ENCODE measurements at places on chromosomes 16 and 17.

- DNase-seq: no peak
Measured at GRCh38 chr16:87032554-87032953, 284.6 kb downstream of the C16orf95 start.

DNA sequence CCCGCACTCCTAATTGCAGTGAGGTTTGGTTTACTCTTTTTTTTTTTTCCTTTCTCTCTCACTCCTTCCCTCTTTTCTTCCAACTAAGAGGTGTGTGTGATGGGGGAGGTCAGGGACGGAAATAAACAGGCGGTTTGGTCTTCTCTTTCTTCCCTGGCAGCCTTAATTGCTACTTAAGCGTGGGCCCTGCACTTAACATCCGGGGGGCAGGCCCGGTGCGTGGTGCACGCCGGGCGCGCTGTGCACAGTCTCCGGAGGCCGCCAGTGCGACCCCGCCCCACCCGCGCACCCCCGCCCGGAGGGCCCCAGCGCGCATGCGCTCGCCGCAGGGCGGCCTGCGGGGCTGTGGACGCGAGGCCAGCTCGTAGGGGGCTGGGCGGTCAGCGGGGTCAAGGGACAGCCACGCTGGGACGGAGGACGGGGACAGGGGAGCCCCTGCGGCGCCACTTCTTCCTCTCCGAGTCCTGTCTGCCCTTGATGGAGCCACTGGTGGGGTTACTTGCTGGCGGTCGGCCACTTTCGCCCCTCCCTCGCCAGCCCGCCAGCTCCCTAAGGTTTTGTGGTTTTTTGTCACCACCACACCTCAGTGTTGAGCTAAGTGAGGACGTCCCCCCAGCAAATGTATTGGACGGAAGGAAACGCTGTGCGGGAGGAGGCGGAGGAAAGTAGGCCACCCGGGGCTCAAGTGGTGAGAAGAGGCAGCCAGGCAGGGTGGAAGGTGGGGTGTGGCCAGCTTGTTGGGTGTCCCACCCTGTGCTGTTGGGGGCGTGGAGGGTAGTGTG lies 120.9 kb downstream of the MRM1 start:
- peak; percentile 91 for DNase-seq

DNA sequence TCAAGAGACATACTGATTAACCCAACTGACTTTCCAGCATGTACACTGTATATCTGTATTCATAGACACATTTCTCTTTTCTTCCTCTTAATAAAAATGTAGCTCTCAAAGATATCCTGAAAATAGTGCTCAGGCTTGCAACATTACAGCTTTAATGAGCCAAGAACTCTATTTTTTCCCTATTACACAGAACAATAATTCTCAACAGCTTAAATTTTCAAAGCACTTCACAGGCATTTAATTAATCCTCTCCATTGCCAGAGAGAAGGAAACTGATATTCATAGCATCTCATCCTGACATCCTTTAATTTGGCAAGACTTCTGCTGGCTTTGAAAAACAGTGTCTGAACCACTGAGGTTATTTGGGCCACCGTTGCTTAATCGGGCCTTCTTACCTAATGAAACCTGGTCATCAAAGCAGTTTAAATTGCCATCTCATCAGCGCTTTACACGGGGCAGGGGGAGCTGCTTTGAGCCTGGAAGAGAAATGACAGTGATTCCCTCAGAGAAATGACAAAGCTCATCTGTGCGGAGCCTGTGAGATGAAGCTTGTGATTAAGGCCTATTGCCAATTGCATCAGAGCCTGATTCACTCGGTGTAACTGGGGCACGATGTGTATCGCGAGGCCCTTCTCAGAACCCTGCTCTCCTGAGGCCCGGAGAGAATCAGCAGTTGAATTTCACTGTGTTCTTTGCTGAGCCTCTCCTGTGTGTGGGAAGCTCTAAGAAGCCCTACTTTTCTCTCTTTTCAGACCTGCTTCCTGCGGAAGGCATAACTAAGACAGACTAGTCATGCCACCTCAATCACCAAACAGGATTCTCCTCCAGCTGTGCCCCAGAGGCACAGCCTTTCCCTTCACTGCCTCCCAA lies 8.5 kb upstream of the SIAH1 start:
- DNase-seq: no peak

- DNase-seq: no peak
Measured at GRCh38 chr17:62925267-62925836, 40.7 kb upstream of the TANC2 start.

DNA sequence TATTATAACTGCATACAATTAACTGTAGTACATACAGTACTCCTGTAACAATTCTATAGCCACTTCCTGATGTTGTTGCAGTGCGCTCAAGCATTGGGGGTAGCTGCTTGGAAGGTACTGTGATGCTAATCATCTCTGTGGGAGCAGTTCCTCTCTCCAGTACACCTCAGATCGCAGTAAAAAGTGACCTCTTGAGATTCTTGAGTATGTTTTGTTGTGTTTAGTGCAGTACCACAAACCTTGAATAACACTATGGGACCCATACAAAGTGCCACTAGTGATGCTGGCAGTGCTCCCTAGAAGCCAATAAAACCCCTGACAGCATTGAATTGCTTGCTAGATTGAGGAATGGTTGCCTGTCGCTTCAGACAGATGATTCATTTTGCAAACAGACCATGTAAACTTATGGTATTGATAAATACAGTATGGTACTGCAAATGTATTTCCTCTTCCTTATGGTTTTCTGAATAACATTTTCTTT lies 193.0 kb downstream of the SPECC1 start:
- no peak for DNase-seq

- no peak for DNase-seq
Measured at GRCh38 chr17:77366558-77367245, 225.9 kb downstream of the SEC14L1 start.

DNA sequence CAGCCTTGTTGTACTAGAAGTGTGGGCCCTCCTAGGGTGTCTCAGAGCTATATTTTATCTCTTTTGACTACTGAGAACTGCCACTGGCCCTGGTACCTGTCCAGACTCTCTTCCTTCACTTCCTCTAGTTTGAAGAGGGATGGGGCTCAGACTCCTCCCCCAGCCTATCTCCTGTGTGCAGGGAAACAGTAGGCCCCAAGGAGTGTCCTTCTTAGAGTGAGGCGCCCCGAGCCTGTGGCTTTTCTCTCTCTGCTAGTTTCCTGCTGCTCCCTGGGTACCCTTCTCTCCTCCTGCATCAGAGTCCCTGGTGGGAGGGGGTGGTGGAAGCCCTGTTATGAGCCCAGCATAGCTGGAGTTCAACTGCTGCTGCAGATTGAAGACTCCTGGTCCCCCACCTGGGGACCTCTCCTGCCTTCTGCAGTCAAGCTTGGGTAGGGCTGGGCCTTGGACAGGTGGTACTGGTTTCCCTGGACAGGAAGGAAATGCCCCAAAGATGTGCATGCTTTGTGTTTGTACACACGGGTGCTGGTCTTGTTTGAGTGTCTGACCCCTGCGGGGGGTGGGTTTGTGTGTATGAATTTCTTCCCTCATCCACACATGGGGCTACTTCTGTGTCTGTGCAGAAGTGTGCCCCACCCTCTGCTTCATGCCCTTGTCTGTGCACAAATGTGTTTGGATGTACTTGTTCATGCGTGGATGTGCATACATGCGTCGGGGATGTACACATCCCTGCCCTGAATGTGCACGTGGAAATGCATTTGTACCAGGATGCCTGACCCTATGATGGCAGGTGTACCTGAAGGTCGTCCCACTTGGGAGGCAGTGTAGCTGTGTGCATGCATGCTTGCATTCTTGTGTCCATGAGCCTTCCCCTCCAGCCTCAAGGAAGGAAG lies 6.9 kb downstream of the RARA start:
- peak; percentile 63 for DNase-seq

- DNase-seq: no peak
Measured at GRCh38 chr17:14701886-14702285, 401.0 kb downstream of the HS3ST3B1 start.

DNA sequence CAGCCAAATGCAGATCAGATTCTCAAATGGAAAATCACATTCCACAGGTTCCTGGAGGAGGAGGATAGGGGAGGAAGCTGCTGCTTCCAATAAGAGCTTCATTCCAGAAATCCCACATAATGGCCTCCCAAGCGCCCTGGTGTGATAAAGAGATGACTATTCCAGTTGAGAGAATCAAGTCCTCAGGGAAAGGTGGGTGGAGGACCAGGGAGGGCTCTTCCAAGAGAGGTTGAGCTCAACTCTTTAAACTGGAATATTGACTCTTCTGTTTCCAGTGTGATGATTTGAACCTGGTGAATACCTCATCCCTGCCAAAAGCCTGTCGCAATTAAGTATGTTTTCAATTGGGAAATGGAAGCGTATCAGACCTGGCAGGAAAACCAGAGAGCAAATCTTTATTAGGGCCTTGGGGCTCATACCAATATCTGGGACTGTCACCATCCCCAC lies 81.4 kb upstream of the DYNLRB2 start:
- DNase-seq: no peak

DNA sequence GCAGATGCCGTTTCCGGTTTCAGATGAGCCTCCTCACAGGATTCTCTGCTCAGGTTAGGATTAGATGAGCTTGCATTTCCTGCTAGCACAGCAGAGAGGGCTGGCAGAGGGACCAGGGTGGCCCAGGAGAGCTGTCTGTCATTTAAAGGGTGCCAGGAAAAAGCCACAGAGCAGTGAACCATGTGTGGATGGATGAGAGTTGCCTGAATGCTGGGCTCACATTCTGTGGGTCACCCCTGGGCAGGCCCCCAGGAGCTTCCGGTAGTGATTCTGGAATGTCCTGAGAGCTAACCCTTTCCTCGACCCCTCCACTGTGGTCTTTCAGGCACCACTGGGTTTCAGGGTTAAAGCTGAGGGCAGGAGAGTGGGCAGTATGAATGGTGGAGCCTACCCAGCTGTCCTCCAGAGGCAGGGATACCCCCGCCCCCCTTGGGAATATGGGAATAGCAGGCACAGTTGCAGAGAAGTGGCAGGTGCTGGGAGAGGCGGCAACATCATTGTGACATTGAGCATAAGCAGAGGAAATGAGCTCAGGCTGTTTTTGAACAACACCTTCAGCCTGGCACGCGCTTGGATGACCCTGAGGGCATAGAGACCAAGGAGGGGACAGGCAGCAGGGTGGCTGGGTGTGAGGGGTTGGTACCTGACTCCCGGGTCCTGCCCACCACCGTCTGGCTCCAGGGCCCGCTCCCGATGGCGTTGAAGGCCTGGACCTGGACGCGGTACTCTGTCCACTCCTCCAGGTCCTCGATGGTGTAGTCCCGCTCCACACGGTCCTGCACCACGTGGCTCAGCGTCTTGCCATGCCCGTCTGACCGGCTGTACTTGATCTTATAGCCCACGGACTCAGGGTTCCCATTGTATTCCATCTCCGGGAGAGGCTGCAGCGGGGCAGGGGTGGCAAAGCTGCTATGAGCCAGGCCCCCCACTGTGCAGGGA lies 83.0 kb upstream of the CDC42EP4 start:
- no peak for DNase-seq

GRCh38 chr17:75572713-75573539 lies 14.7 kb upstream of the MYO15B start:
- DNase-seq: no peak

GRCh38 chr16:58389724-58390123 lies 2.5 kb upstream of the GINS3 start:
- DNase-seq: no peak

DNA sequence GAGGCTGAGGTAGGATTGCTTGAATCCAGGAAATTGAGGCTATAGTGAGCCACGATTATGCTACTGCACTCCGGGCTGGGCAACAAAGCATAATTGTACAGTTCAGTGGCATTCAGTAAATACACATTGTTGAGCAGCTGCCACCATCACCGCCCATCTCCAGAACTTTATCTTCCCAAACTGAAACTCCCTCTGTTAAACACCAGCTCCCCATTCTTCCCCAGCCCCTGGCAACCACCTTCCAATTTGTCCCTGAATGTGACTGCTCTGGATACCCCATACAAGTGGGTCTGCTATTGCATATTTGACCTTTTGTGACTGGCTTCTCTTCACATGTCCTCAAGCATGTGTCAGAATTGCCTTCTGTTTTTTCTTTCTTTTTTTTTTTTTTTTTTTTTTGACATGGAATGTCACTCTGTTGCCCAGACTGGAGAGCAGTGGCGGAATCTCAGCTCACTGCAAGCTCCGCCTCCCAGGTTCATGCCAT lies 2.9 kb downstream of the RPL38 start:
- no peak for DNase-seq

DNA sequence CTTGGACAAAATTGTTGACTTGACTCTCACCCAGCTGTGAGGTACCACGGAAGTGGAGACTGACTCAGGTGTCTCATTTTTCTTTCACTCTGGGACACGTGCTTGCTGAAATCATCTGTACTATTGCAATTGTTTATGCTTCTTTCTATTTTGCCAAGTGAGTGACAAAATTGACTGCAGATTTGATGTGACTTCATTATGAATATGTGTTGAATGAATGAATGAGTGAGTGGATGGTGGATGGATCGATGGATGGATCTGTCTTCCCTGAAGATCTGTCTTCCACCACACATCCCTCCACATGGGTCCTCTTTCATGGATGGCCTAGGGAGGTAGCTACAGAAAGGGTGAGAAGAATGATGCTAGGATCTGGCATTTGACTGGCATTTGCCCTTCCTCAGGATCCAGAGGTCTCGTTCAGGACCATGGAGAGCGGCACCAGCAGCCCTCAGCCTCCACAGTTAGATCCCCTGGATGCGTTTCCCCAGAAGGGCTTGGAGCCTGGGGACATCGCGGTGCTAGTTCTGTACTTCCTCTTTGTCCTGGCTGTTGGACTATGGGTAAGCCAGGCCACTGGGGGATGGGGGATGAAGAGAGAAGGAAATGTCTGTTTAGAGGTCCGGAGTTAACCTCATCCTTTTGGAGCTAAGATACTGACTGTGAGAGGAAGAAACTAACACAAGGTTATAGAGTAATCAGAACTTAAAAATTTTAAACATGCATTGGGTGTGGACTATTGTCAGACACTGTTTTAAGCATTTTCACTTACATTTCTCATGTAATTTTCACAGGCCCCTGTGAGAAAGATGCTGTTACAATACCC lies 12.7 kb downstream of the SLC5A11 start:
- DNase-seq: peak; percentile 70

- no peak for DNase-seq
Measured at GRCh38 chr16:5321930-5322329, 224.3 kb upstream of the EEF2KMT start.

DNA sequence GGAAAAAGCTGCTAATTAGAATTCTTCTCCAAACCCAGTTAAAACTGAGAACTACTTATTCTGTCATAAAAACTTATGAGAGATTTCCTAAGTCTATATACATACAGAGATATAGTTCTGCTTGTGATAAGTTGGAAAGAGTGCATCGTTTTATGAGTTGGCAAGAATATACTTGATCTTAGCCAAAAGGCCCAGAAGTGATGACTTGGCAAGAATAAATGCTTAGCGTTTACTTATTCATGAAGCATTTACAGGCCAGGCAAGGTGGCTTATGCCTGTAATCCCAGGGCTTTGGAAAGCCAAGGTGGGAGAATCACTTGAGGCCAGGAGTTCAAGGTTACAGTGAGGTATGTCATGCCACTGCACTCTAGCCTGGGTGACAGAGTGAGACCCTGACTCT lies 81.7 kb downstream of the CYB561 start:
- no peak for DNase-seq

GRCh38 chr16:86199182-86199581 lies 300.2 kb downstream of the IRF8 start:
- no peak for DNase-seq

- no peak for DNase-seq
Measured at GRCh38 chr17:14149751-14150150, 80.4 kb downstream of the COX10 start.

GRCh38 chr17:37678036-37678435 lies 34.8 kb upstream of the DDX52 start:
- no peak for DNase-seq
